ENCODE measurements at places on chromosomes 12 and 14.

- no peak for DNase-seq
Observed at GRCh38 chr12:34301251-34302130, 279.2 kb downstream of the ALG10 start.

GRCh38 chr14:70821584-70822529 is 12.5 kb upstream of the MAP3K9 start:
- DNase-seq, result peak; percentile 18

GRCh38 chr14:69170839-69171238 is 17.9 kb upstream of the DCAF5 start:
- no peak for DNase-seq

DNA sequence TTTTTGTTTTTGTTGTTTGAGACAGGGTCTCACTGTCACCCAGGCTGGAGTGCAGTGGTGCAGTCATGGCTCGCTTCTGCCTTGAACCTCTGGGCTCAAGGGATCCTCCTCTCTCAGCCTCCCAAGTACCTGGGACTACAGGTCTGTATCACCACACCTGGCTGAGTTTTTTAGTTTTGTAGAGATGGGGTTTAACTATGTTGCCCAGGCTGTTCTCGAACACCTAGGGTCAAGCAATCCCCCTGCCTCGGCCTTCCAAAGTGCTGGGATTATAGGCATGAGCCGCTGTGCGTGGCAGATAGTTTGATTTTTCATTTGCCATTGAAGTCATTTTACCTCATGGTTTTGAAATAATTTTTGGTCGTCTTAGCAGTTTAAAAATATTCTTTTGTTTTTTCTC is 94.3 kb upstream of the EIF5 start:
- DNase-seq, result no peak

DNA sequence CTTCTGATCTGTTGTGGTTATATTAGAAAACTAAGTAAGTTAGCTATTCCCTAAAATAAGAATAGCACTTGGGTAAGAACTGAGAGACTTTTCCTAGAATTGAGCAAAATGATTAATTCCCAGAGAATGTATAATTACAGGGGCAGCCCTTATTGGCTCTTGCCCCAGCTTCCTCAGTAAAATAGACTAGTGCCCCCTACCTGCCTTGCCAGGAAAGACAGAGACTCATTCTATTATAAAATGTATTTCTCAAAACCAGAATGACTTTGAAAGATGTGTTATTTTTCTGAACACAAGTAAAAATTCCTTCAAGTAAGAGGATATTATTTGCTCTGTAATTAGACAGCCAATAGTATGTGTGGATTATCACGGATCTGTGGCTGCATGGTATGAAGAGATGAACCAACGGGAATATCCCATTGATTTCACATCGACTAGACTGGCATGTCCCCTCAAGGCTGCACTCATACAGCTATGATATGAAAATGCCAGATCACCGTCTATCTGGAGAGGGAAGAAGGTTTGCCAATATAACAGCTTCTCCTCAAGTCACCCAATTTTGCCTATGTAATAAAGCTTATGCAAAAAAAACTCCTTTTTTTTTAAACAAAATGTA is 7.4 kb upstream of the GLRX5 start:
- DNase-seq, result no peak

- no peak for DNase-seq
Observed at GRCh38 chr14:74934041-74934440, 11.0 kb upstream of the RPS6KL1 start.

DNA sequence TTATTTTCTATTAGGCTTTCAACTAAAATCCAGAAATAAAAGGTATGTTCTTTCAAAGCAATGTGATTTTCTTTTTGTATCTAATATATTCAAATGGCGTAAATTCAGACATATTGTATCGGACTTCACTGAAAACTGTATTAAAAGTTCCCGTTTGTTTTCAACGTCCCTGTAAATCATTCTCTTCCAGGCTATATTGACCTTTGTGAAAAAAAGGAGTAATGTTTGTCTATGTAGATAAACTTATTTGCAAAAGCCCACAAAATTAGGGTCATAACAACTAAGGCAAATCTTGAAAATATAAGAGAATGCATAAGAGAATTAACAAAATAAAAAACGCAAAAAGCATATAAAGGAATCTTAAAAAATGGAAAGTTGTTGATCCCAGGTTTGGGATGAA is 1492.4 kb downstream of the AACS start:
- DNase-seq, result no peak

DNA sequence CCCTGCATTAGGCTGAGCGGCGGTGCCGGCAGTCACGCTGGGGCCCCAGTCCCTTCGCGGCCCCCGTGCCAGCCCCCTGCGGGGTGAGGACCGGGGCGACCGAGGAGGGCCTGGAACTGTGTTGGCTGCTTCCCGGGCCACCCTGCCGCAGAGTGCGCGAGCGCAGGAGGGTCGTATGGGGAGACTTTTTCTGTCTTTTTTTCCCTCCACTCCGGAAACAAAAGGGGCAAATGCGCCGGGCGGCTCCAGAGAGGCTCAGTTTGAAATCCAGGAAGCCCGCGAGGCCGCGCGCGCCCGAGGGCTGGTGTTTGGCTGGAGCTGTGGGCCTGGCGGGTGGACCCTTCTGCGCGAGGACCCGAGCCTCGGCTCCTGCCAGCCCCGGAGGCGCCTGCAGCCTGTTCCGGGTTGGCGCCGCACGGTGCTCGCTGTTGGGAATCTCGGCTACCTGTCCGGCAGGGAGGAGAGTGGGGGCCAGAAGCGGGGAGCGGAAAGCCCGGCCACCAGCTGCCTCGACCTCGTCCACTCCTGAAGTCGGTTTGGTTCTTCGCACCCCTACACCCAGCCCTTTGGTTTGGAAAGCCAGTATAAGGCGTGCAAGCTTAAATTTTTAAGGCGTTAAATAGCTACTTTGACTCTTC is 638 bp downstream of the PLEKHG3 start:
- no peak for DNase-seq

GRCh38 chr14:65075628-65076325 is 26.5 kb downstream of the MAX start:
- no peak for DNase-seq

- DNase-seq, result no peak
Observed at GRCh38 chr12:10771132-10771733, 31.2 kb downstream of the TAS2R7 start.

DNA sequence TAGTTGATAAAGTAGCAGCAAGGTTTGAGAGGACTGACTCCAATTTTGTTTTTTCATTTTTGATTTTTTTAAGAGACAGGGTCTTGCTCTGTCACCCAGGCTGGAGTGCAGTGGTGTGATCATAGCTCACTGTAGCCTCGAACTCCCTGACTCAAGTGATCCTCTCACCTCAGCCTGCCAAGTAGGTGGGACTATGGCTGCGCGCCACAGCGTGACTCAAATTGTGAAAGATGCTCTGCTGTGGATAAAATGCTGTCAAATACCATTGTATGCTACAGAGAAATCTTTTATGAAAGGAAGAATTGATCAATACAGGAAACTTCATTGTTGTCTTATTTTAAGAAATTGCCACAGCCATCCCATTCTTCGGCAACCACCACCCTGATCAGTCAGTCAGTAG is 48.3 kb downstream of the SCN8A start:
- DNase-seq, result no peak

GRCh38 chr12:102114212-102114611 is 5.7 kb downstream of the NUP37 start:
- DNase-seq, result no peak

- DNase-seq, result no peak
Observed at GRCh38 chr14:61103541-61104339, 122.7 kb downstream of the SLC38A6 start.

DNA sequence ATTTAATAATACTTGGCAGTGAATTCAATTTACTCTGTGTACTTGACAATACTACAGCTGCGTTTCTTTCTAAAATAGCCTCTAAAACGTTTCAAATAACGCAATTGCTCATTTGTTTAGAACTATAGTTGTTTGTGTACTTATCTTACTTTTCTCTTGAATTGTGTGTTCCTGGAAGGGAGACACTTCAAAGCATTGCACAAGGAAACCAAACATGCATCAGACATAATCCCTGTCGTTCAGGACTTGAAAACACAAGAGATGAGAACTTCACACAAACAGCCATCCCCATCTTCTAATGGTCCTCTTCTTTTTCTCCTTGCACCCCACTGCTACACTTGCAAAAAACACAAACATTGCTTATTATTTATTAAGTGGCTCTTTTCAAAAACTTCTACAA is 38.5 kb downstream of the PTGER2 start:
- DNase-seq, result no peak

- DNase-seq, result no peak
Observed at GRCh38 chr14:104247336-104248202, 109.2 kb downstream of the KIF26A start.

- DNase-seq, result no peak
Observed at GRCh38 chr12:122099280-122099749, 20.8 kb downstream of the MLXIP start.

GRCh38 chr12:124036657-124037109 is 63.7 kb downstream of the ZNF664 start:
- DNase-seq, result peak; percentile 28

DNA sequence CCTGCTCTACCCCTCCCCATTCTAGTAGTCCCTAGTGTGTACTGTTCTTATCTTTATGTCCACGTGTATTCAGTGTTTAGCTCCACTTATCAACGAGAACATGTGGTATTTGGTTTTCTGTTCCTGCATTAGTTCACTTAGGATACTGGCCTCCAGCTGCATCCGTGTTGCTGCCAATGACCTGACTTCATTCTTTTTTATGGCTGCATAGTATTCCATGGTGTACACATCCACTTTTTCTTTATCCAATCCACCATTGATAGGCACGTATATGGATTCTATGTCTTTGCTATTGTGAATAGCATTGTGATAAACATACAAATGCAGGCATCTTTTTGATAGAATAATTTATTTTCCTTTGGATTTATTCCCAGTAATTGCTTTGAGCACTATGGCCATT is 327.7 kb downstream of the DUSP6 start:
- no peak for DNase-seq

- no peak for DNase-seq
Observed at GRCh38 chr12:103742349-103742932, 98.6 kb downstream of the NT5DC3 start.

DNA sequence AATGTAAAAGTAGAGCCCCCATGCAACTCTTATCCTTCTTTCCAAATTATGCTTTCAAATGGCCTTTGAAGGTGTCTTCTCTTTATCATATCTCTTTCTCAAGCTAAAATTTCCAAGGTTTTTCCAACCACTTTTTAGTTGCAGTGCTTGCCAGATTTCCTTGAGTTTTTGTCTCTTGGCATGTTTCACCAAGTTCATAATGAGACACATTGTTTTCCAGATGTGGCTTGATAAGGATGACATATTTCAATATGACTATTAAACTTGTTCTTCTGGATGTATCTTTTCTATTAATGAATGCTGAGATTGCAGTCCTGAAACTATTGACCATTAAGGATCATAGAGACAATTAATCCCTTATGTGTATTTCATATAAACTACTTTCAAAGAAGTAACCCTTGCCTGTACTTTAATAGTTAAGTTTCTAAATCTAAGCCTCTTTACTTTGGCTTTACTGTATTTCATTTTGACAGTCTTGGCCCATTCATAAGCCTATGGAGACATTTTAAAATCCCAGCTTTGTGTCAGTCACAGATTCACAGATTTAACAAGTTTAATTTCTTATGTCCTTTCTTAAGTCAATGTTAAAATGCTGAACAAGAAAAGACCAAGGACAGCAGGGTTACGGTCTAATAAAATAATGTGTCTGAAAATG is 151.5 kb downstream of the LRFN5 start:
- DNase-seq, result no peak

GRCh38 chr14:22388669-22389595 is 200.1 kb downstream of the DAD1 start:
- DNase-seq, result no peak

DNA sequence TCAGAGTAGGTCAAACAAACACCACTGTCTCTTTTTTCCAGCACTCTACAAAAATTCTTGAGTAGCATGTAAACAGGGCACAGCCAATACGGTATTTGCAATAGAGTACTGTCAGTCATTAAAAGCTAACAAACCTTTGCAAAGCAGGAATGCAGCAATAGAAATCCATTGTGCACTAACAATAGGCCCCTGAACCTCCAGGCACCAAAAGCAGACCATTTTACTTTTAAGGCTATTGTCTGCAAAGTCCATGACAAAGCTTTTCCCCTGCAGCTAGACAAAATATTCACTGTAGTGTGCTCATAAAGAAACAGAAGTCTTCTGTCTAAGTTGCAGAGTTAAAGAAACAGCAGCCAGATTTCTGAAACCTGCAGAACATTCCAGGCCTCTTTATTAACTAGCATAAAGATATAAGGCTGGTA is 191.9 kb downstream of the SOX5 start:
- DNase-seq, result no peak

- no peak for DNase-seq
Observed at GRCh38 chr12:61757831-61758505, 502.2 kb upstream of the USP15 start.

GRCh38 chr12:22014041-22014782 is 31.8 kb upstream of the CMAS start:
- no peak for DNase-seq
